ENCODE measurements at places on chromosomes 12 and 14. TPM values are rescaled to one million over a fixed set of nuclear protein-coding genes. Genes with fewer than 3 reads are reported as not detected.

DNA sequence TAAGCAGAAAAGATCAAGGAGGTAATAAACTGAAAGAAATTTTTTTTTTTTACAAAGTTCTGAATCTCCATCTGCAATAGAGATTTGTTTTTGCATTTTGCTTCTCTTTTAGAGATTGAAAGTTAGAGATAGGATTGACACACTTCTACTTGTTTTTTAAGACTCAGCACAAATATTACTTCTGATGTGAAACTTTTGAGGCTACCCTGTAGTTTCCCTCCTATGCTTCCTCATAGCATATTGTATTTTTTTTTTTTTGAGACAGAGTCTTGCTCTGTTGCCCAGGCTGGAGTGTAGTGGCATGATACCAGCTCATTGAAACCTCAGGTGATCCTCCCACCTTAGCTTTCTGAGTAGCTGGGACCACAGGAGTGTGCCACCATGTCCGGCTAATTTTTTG is 32.1 kb upstream of the SGPP1 start:
- DNase-seq = no peak

The RIPK3 gene
- 4.9 TPM for total RNA-seq

- DNase-seq = no peak
Measured at GRCh38 chr14:30214461-30215090, 286.9 kb upstream of the PRKD1 start.

DNA sequence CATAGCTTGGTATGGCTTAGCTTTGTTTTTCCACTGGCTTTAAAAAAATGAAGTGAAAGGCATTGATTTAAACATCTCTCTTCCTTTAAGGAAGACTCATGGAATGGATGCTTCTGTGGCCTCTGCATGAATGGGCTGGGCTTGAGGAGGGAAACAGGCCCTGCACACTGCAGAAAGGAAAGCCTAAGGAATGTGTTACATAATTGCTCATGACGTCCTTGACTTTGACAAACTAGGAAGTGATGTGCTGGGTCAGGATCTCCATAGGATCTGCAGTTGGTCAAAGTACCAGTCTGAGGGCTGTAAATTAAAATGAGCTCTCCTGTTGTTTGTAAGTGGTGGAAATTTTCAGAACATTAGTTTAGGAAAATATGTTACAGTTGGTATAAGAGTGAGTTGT is 12.7 kb downstream of the SAMD4A start:
- no peak for DNase-seq

The MGST1 gene
- 13.3 TPM for total RNA-seq

The TAS2R50 gene
- 0.35 TPM for total RNA-seq

The DPF3 gene
- total RNA-seq = 31.0 TPM

DNA sequence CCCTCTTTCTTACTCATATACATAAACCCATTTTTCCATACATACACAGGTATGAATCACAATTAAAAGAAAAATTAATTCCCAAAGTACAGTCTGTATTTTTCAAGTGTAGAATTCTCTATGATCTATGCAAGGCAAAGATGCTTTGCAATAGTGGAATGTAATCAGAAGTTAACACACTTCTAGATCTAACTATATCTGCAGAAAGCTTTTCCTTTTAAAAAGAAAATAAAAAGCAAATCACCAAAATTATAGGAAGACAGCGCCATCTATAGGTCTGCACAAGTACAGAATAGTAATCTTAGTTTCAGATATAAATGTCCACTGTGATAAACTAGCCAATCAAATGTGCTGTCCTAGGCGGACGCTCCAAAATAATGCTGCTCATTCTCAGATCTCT is 22.0 kb downstream of the SLC25A21 start:
- no peak for DNase-seq

GRCh38 chr12:120439646-120440247 is 1.8 kb downstream of the COX6A1 start:
- DNase-seq = peak; percentile 55

DNA sequence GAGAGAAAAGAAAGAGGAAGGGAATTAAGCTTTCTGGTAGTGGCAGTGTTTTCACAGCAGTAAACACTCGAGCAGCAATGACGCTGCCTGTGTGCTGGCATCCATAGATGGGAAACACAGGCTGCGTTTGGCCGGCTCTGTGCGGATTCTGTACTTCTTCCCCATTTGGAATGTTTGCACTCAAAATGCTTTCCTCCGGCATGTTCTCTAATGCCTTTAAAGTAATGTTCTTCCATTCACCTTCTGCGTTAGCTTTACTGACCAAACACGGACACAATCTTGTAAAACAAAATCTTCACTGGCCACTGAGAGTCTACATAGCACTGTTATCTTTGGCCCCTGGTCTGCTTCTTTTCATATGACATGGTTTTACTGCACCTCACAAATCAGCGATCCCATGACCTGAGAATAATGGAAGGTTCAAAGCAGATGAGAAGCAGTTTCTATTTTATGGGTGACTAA is 31.4 kb downstream of the DCP1B start:
- peak; percentile 24 for DNase-seq

The PAX9 gene
- total RNA-seq = not detected

DNA sequence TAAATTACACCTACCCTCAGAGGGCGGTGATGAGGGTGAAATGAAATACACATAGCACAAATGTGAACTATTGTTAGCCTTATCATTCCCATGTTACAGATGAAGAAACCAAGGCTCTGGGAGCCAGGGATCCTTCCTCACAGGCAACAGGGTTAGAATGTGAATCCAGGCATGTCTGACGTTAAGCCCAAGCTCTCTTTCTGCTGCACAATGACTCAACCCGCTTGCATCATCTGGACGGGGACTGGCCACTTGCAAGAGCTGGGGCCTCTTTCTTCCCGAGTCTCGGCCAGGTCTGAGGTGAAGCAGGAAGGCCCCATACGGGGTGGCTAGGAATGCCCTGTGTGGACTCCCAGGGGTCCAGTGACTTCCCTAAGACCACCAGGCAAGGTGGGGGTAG is 105.2 kb downstream of the RBM19 start:
- no peak for DNase-seq

The SLC6A15 gene
- total RNA-seq = not detected

GRCh38 chr12:54363047-54363446 is 1.2 kb downstream of the GPR84 start:
- no peak for DNase-seq

The SRP54 gene
- 38.2 TPM for total RNA-seq

DNA sequence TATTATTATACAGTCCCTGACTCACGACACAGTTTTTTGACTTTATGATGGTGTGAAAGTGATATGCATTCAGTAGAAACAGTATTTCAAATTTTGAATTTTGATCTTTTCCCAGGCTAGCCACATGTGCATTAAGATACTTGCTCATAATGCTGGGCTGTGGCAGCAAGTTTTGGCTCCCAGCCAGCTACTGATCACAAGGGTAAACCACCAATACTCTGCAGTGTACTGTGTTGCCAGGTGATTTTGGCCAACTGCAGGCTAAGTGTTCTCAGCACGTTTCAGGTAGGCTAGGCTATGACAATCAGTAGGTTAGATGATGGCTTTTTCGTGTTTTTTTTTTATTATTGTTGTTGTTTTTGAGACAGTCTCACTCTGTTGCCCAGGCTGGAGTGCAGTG is 69.4 kb upstream of the ACTN1 start:
- no peak for DNase-seq

The SLCO1C1 gene
- 1.8 TPM for total RNA-seq

The HVCN1 gene
- total RNA-seq = 30.1 TPM

DNA sequence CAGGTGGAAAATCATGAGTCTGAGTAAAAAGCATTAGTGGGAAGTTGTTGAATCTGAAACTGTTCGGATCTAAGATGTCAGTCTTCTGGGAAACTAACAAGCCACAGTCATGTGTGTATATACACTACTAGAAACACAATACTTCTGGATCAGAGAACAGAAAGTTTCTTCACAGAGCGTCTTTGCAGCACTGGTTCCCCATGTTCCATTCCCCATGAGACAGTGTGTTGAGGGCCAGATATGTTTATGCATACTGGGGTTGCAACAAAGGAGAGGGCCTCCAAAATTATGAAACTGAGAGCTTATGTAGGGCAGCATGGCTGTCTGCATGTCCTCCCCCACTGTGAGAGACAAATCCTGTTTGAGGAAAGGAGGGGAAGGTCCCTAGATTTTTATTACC is 295.0 kb upstream of the NAV3 start:
- no peak for DNase-seq

- DNase-seq = no peak
Measured at GRCh38 chr14:88879022-88879421, 54.6 kb downstream of the TTC8 start.

The SMIM41 gene
- total RNA-seq = not detected

DNA sequence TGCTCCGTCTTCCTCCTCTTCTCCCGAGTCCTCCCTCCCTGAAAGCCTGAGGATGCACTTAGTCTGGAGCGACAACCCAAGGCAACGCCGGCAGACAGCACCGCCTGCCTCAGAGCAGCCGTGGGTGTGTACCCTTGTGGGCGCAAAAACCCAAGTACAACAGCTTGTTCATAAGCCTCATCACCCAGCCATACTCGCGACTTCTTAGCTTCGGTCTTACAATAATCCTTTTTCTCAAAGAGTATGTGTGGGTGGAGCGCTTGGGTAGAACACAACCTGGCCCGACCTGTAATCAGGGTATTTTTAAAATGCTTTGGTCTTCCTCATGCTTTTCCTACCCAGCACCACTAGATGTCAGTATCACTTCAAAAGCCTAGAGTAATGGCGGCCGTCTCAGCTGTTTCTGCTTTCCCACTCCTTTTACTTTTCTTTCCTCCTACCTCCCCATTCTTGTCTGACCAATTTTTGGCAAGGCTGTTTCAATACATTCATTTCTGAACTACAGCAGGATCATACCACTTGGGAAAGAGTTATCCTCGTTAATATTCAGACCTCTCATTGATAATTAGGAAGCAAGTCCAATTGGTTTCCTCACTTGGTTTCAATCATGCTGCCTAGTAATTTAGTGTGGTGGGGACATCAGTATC is 198.9 kb downstream of the EPS8 start:
- DNase-seq = peak; percentile 54

The INSM2 gene
- total RNA-seq = not detected

The PRPH gene
- 0.64 TPM for total RNA-seq

The RNASE3 gene
- total RNA-seq = not detected

DNA sequence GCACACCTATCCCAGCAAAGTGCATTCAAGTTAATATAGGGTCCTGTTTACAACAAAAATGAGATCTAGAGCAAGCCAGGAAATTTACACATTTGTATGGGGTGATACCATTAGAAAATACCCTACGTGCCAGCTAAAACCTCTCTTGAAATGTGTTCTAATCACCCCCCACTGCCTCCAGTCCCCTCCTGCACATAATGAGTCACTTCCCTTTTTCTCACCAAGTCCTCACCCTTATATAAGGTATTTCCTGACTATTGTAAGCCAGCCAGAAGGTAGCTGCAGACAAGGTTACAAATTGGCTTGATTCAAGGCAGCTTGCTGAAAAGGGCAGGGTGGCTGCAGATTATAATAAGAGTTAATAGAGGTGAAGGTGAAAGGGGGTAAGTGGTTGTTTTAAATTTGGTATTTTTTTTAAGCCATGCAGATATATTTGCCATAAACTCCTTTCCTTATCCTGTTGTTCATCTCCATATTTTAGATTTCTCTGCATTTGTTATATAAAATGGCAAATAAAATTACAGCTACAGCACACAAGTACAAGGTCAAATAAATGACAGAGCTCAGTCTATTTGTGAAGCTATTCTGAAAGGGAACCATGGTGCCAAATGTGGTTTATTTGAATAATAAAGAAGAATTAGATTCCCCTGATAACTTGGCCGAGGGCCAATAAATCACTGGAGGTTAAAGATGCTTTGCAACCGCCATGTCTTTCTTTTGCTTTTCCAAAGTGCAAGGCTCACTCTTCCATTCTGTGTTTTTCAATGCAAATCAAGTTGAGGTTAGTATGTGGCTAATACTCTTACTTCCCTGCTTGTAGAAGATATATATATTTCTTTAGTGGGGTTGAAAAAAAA is 385.9 kb downstream of the EGLN3 start:
- no peak for DNase-seq

DNA sequence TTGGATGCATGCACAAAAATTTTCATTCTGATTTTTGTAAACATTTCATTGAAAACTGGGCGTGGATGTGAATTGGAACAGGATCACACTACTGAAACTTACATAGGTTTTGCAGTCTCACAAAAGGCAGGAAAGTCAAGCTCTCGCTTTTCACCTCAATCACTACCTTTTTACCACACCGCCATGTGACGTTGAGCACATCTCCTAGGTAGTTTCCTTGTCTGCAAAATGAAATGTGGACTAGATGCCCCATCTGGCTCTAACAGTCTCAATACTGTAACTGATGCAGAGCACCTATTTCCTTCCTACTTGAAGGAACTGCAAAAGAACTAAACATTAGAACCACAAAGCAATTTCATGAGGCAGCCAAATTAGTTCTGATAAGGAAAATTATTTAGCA is 4.4 kb upstream of the YY1 start:
- DNase-seq = no peak

DNA sequence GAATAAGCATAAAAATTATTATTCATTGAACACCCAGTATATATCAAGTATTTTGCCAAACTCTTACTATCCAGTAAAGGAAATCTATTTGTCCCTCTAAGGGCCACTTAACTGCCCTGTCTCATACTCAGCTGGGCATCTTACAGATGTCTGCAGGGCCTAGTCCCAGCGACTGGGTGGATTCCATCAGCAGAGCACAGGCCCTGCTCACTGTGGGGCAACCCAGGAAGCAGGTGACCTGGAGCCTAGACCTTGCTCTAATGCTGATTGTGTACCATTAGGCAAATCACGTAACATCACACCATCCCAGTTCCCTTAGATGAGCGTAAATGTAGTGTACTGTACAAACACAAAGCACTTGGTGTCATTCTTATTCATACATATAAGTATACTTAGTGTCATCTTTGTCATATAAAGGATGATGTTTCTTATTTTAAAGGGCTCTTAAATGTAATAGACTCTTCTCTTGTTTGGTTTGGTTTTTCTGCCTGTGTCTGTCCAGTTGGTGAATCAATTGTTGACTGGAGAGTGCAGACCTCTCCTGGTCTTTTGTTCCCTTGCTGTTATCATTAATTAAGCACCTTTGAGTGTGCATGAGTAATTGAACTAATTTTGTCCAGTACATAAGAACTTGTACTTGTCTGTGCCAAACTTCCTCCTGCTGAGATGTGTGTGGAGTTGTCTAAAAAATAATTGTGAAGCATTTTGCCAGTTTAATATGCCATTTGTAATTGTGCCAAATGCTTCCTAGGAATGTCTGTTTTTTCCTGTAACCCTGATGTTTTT is 49.3 kb downstream of the RAB35 start:
- no peak for DNase-seq

DNA sequence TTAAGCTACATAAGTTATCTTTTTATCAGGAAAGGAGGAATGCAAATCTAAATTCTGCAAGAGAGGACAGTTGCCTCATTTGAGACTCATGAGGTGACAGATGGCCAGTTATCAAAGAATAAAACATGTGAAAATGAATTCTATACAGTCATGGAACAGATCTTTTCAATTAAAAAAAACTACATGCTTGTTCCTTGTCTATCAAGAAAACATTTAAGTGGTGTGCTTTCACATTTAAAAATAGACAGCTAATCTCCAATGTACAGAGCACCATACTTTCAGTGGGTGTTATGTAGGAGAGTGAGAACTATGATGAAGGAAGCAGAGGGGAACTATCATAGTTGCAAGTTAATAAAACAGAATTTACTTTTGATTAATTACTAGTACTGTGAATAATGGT is 76.7 kb upstream of the TTC7B start:
- DNase-seq = no peak

- no peak for DNase-seq
Measured at GRCh38 chr12:209246-209645, 4.7 kb downstream of the SLC6A12 start.

The HELB gene
- total RNA-seq = 1.8 TPM

The CACNA1C gene
- 192 TPM for total RNA-seq
